ENCODE measurements at places on chromosomes 2 and 18.

DNA sequence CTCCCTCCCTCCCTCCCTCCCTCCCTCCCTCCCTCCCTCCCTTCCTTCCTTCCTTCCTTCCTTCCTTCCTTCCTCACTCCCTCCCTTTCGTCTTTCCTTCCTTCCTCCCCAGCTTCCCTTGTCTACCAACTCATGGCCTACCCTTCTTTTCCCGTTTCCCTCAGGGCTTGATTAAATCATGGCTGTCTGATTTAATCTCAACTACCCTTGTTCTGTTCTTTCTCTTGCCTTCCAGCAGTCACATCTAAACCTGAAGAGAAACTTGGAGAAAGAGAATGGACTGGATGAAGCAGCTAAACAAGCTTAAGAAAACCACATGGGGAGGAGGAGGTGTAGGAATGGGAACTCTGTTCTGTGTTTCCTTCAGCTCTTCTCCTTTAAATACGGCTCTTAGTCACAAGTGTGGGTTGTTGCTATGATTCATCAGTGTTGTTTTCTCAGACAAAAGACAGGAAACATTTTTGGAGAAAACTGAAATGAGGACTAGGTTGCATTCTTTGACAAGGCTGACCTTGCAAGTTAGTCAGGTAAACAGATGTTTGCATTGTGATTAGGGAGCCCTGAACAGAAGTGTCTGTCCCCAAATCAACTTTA, 177.9 kb downstream of the LRRTM1 start:
- DNase-seq: no peak

- DNase-seq: no peak
These were observed 41.4 kb upstream of the EHBP1 start for GRCh38 chr2:62663920-62664795.

- no peak for DNase-seq
These were observed 58.1 kb upstream of the SLC66A3 start for GRCh38 chr2:11097038-11097720.

- no peak for DNase-seq
These were observed 63.8 kb downstream of the TTC27 start for GRCh38 chr2:32691678-32692077.

- DNase-seq: no peak
These were observed 8.3 kb downstream of the C2orf81 start for GRCh38 chr2:74413001-74413698.

- DNase-seq: no peak
These were observed 360.2 kb downstream of the ALK start for GRCh38 chr2:29561181-29561580.

GRCh38 chr2:201880579-201880978, 74.2 kb downstream of the CDK15 start:
- no peak for DNase-seq

DNA sequence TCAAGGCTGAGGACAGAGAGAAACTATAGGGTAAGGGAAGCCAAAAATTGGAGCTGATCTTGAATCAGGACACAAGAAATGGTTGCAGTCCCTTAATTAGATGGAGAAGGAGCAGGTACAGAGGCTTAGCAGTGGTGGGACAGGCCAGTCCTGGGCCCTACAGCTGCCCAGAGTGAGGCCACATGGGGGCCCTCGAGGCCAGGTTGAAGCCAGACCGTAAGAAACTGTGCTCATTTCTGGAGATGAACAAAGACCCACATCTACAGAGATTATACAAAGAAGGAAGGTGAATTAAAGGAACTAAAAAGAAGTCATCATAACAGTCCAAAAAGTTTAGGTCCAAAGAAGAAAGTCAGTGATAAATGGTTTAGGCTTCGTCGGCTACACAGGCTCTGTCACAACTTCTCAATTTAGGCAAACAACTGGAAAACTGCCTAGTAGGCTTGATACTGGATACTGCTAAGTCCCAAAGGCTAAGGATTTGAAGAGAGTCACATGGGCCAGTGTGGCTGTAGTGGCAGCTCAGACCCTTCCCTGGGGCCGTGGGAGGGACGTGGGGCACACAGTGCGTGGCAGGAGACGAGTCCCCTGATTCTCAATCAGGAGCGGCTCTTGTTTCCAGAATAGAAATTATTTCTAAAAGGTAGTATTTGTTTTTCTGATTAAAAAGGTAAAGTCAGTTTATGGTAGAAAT, 50.4 kb upstream of the CNGA3 start:
- no peak for DNase-seq

DNA sequence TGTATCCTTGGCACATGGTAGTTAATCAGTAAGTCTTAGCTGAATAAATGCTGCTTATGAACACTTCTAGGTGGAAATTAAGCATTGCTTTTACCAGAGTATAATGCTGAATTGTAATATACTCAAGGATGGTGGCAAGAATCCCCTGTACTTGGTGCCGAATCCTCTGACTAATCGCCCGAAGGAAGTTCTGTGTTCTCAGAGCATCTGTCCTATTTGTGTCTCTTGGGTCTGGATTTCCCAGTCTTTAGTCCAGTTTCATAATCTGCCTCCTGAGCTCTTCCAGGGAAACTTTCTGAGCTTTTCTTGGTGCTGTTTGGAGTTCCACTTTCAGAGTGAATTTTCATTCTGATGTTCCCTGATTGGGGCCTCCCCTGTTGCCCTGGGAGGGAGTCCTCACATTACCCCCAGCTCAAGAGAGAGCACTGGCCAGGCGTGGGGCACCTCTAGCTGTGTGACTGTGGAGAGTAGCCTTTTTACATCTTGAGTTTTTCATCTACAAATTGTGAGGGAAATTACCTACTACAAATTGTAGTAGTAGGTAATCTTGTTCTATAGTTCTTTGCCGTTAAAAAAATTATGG, 144.9 kb downstream of the LTBP1 start:
- DNase-seq: no peak

DNA sequence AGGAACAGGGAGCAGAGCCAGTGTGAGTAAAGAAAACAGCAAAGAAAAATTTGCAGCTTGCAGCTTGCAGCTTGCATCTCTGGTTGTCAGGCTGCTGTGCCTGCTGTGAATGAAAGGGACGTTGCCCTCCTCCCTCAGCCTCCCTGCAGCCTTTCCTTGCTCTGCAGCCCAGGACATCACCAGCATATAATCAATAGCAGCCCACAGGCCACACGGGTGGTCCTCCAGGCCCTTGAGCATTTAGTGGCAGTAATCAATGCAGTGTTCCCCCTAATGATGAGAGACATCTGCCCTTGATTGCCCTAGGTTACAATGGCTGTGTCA, 122.2 kb upstream of the TACR1 start:
- DNase-seq: no peak

DNA sequence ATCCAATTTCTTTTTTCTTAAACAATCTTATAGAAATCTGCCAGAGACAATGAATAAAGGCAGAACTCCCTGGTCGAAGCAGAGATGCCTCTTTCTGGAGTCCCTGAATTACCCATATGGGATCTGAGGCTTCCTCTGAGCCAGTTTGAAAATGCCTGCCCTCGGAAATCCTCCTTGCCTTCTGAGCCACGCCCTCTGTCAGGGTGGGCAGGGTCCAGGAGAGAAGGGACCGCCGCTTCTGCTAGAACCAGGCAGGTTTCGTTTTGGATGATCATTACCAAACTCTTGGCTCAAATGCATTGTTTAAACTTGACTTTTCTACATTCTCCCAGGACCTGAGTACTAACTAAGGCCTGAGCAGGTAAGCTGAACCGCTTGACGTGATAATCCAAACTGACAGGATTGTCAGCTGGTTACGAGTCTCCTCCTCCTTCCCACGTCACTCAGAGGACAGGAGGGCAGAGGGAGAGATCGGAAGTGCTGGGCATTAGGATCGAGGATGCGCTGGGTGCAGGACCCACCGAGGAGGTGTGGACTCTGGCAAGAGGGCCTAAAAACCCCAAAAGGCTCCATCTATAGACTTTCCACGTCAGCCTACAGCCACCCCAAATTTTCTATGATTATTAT, 128.4 kb downstream of the KLHL29 start:
- no peak for DNase-seq

- no peak for DNase-seq
These were observed 29.7 kb downstream of the C2orf42 start for GRCh38 chr2:70161069-70161534.

Measured in activated CD8-positive, alpha-beta memory T cell treated with anti-CD3 and anti-CD28 coated beads for 24 hours (primary cell).